ENCODE measurements at places on chromosomes 4 and X. TPM values are rescaled to one million over a fixed set of nuclear protein-coding genes. Genes with fewer than 3 reads are reported as not detected.

The MTNR1A gene
- total RNA-seq: not detected

GRCh38 chr4:70885174-70885573 lies 17.0 kb upstream of the MOB1B start:
- no peak for DNase-seq

- DNase-seq: no peak
These were observed 342.9 kb downstream of the MAGEB5 start for GRCh38 chrX:26558719-26559386.

DNA sequence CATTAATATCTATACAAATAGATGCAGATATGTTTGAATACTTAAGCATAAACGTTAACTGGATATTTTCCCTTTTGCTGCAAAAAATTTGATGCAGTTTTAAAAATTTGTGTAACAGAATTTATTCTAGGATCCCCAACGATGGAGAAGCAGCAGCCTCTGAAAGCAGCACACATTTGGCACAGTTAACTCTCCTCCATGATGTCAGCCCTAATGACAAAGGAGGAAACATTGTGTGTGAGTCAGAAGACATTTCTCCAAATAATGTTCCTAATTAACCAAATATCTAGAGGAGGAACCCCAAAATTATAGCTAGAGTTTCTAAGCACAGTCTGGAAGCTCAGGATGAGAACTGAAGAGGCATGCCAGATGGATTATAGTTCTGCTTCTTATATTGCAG lies 281.9 kb upstream of the MAD2L1 start:
- DNase-seq: no peak

DNA sequence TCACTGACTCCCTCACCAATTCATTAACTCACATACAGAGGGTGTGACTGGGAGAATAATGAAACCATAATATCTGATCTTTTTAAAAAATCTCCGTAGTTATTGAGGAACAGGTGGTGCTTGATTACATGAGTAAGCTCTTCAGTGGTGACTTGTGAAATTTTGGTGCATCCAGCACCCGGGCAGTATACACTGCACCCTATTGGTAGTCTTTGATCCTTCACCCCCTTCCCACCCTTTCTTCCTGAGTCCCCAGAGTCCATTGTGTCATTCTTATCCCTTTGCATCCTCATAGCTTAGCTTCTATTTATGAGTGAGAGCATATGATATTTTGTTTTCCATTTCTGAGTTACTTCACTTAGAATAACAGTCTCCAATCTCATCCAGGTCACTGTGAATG lies 1143.8 kb downstream of the PCDH19 start:
- no peak for DNase-seq

DNA sequence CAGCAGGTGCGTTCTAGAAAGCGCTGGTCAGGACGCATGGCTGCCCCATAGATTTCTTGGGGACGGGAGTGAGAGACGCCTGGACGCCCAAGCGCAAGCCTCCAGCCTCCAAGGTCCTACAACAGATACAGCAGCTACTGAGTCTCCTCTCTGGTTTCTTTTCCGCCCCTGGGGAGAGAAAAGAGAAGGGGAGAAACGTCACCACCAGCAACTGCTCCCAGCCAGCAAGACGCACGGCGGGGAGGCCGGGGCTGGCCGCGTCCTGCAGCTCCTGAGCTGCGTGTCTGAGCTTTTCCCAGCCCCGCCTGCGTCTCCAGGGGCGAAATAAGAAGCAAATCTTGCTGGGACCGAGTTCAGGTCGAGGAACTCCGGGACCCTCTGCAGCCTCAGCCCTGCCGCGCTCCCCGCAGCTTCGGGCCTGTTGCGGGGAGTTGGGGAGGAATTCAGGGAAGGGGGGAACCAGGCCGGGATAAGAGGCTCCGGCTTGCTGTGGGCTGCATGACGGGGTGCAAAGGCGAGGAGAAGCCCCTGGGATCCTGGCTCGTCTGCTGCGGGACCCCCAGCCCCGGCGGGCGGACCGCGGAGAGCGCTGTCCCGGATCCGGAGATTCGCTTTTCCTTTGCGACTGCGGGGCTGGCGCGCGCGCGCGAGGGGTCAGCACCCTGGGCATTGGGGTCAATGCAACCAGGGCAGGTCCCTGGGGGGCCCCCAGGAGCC lies 6.8 kb upstream of the SHOX start:
- no peak for DNase-seq

GRCh38 chr4:169079942-169080827 lies 70.1 kb upstream of the CBR4 start:
- peak; percentile 6 for DNase-seq

GRCh38 chr4:105843941-105844340 lies 51.3 kb upstream of the NPNT start:
- no peak for DNase-seq

The SCLT1 gene
- 10.7 TPM for total RNA-seq

- no peak for DNase-seq
These were observed 20.3 kb downstream of the CLRN2 start for GRCh38 chr4:17535242-17535641.

The TLR6 gene
- total RNA-seq: not detected

The SPATA4 gene
- not detected for total RNA-seq

- DNase-seq: no peak
These were observed 169.8 kb downstream of the BTC start for GRCh38 chr4:74624351-74625151.

GRCh38 chrX:73448379-73448778 lies 1.5 kb downstream of the CDX4 start:
- no peak for DNase-seq

DNA sequence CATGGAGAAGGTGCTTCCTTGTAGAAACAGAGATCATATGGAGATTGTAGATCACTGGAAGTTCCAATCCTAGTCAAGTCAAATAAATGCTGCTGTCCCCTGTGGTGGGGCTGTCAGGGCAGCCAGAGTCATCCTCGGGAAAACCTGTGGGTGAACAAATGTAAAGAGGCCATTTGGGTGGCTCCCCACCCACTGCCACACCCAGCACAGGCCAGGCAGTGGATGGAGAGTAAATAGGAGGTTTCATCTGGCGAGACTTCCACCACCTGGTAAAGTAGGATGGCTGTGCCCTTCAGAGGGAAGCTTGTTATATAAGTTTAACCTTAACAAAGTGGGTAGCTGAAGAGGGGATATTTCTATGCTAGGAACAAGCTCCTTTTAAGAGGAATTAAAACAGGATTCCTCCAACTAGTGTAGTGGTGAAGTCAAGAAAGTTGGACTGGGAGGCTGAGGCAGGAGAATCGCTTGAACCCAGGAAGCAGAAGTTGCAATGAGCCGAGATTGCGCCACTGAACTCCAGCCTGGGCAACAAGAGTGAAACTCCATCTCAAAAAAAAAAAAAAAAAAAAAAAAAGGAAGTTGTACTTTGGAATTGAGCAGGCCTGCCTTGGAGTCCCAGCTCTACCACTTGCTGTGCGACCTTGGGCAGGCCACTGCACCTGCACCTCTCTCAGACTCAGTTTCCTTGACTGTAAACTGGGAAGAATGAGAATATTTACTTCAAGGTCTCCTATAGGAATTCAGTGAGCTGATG lies 273.7 kb downstream of the PTTG2 start:
- DNase-seq: no peak

The ARMCX1 gene
- total RNA-seq: 0.25 TPM

The KLF8 gene
- not detected for total RNA-seq

The SSX3 gene
- not detected for total RNA-seq

GRCh38 chr4:108954880-108955279 lies 192.0 kb upstream of the ETNPPL start:
- DNase-seq: no peak

- no peak for DNase-seq
These were observed 63.7 kb downstream of the TENM3 start for GRCh38 chr4:182306792-182307507.

- DNase-seq: peak; percentile 3
These were observed 324.9 kb downstream of the NAF1 start for GRCh38 chr4:162841753-162842152.

The TMSB15A gene
- 2.1 TPM for total RNA-seq

GRCh38 chr4:141416219-141416618 lies 195.5 kb downstream of the ZNF330 start:
- no peak for DNase-seq

GRCh38 chrX:38941675-38942074 lies 140.4 kb downstream of the MID1IP1 start:
- no peak for DNase-seq

GRCh38 chrX:6049132-6049531 lies 179.5 kb downstream of the NLGN4X start:
- no peak for DNase-seq

GRCh38 chrX:154376774-154377173 lies 2.3 kb upstream of the EMD start:
- DNase-seq: no peak

DNA sequence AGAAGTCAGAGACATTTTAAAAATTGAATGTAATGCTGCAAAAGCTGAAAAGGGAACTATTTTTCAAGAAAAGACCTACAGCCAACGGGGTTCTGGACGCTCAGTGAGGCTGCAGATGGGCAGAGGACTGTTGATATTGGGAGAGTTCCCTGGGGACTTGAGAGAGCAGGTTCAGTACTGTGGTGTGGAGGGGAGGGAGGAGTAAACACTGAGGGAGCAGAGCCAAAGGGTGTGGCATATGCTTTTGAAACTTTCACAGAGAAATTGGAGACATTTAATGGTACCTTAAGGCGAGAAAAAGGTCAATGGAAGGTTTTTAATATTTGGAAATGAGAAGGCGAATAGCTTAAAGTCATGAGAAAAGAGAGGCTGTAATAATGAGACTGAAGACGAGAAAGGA lies 62.2 kb upstream of the GPM6A start:
- DNase-seq: no peak

The PARM1 gene
- total RNA-seq: not detected

DNA sequence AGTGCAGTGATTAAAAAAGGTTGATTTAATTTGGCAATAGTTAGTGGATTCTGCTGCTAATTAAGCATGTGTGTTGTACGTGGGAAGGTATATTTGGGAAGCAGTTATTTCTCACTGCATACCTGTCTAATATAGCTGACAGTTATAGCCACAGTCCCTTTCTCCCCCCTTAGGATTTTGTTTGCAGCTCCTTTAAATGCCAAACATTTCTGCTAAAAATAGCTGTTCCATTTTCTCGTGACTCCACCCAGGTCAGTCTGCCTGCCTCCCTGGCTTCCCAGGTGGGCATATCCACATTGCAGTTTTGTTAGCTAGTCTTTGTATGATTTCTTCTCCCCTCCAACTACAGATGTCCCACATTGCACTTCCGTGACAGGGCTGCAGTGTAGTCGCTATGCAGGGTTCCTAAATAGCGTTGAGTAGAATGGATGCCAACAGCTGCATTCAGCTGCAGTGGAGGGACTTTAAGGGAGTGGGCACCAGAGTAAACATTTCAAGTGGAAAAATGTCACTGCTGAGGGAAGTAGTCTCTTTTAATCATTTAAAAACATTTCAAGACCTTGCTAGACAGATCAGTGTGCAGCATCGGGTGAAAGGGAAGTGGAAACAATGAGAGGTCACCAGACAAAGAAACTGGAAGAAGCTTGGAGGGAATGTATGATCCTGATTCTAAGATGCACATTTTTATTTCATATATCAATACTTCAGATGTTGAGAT lies 326.3 kb downstream of the RAPGEF2 start:
- DNase-seq: peak; percentile 25

The NAT8L gene
- total RNA-seq: 11.4 TPM

The GAGE1 gene
- not detected for total RNA-seq

GRCh38 chr4:82050796-82051195 lies 323.0 kb downstream of the HNRNPD start:
- DNase-seq: no peak

DNA sequence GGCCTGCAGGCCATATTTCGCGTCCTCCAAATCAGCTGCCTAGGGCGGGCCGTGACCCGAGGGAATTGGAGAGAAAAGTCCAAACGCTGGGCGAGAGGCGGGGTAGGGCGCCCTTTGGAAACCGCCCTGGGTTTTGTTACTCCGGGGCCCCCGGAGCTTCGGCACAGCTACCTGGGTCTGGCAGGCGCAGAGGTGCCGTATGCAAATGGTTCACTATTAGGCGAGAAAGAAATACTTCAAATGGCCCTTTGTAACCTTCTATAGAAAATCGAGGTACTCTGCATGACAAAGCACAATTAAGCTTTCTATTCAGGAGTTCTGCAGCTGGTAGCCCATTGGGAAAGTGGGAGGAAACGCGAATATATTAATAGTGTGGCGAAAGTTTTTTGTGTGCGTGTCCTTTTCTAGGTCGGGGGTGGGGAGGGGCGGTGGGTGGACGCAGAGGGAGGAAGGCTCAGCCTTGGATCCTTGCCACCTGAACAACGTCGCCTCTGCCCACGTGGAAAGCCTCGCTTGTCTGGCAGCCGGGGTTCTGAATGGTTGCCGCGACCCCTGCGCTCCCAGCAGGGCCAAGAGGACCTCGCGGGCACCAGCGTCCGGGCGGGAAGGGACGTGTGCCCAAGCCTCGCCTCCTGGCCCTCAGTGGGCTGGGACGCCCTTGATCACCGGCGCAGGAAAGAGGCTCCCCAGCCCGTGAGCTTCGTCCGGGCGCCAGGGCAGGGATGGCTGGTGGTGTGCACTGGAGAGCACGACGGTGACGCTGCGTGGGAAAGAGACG lies 9.5 kb downstream of the GSX2 start:
- DNase-seq: no peak

The SSX2B gene
- total RNA-seq: not detected

- no peak for DNase-seq
These were observed 605.7 kb upstream of the PABPC4L start for GRCh38 chr4:134807231-134807745.

DNA sequence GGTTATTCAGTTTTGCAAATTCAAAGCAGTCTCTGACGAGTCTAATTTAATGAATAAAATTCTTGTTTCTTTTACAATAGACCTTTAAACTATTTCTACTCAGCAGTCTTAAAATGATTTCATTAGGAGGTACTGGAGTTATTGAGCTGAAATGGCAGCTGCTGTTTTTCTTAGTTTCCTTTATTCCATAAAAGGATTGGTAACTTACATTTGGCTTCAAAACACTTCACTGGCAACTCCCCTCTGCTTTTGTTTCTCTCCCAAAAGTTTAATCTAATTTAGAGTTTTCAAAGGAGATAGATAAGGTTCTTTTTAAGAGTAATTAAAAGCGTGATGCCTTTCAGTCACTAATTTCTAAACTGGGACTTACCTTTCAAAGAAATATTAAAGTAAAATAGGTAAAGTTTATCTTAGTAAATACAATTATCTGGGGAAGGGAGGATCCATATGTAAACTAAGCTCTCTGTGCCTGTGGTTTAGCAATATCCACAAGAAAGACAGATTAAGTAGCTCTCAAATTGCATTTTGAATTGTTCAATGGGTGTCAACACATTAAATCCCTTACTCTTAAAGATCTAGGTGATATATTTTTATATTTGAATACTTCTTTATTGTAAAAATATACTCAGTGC lies 17.1 kb upstream of the PCDH10 start:
- no peak for DNase-seq

DNA sequence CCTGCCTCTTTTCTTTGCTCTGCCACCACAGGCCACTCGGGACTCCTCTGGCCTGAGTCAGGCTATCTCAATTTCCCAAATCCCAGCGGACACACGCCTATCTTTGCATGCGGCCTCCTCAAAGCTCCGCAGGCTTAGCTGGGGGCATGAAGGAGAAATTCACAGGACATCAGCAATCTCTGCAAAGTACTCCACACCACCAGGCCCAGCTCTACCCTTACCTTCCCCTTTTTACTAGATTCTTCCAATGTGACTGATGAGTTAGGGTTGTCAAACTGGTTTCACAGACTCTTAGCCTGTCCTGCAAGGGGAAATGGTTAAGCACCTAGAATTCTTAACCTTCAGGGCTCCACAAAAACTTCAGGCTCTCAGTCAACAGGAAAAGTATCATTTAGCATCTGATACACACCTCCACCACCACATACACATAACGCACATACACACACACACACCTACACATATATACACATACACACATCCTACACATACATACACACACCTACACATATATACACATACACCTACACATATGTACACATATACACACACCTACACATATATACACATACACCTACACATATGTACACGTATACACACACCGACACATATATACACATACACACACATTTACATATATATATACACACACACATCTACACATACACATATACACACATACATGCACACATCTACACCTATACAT lies 349.1 kb downstream of the ANK2 start:
- DNase-seq: no peak

Data from G401 (cell line).